ENCODE measurements at places on chromosomes 3 and 15.

- no peak for DNase-seq
Measured at GRCh38 chr3:112046599-112046998, 12.1 kb downstream of the TMPRSS7 start.

GRCh38 chr3:115666081-115666480 is 42.8 kb downstream of the GAP43 start:
- DNase-seq, result no peak

DNA sequence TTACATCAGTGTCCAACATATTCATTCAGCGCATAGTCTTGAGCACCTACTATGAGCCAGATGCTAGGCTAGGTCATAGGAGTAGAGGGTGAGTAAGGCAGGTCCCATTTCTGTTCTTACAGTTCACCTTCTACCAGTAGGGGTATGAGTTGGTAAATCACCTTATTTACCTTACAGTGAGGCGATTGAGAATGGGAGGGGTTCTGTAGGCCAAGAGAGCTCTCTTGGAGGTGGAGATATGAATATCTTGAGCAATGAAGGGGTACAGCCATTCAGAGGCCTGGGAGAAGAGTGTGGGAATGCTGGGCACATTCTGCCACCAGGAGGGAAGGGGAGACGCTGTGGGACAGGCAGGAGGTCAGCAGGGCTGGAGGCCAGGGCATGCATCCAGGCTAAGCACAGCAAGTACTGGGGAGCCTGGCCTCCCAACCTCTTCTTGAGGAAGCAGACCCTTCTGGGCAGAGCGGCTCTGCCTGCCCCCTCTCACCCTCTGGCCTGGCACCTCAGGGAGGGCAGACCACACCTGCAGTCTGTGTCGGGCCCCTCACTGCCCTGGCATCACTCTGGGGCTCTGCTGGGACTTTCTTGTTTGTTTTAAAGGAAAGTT is 123.4 kb downstream of the EEFSEC start:
- no peak for DNase-seq

GRCh38 chr3:113193719-113194118 is 17.6 kb upstream of the BOC start:
- DNase-seq, result no peak

DNA sequence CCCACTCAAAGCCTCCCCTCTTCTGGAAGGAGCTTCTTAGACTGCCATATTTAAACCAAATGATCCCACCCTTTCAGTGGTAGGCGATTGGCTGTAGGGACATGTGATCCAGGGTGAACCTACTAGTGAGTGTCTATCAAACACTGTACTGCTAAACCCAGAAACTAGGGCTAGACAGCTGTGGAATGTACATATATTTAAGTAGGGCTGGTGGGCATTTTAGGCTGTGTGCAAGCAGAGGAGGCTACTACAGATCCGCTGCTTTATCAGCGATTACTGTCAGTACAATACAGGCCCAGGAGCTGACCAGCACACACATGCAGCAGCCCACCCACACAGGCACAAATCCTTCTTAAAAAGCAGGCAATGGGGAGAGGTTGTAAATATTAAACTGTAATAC is 15.4 kb upstream of the LARP6 start:
- no peak for DNase-seq

- peak; percentile 43 for DNase-seq
Measured at GRCh38 chr15:66252685-66253417, 699 bp downstream of the MEGF11 start.

DNA sequence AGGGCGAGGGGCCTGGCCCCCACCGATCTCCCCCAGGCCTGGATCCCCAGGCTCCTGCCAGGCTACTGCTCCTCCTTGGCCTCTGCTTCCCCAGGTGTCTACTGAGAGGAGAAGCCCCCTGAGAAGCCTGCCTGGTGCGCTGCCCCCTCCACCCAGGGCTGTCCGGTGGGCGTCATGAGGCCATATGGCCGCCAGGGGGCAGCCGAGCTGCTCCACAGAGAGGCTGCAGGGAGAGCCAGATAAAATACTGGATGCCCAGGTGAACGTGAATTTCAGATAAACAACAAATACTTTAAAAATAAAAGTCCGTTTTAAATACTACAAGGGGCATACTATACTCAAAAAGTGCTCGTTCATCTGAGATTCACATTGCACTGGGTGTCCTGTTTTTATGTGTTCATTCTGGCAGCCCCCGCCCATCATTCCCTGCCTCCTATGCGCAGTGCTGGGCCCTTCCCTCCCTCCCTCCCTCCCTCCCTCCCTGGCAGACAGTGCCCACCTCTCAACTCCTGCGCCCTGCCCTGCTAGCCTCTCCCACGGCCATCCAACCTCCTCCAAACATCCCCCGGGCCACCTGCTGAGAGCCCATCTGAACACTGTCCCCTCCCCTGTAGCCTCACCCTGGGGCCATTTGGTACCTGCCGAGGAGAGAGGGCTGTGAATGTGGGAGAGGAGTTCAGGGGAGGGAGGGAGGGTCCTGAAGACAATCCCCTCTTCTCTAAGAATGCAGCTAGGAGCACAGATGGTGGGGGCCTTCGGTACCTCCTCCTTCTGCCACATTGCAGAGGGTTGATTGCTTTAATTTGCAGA is 29.6 kb downstream of the PSTPIP1 start:
- DNase-seq, result peak; percentile 76

DNA sequence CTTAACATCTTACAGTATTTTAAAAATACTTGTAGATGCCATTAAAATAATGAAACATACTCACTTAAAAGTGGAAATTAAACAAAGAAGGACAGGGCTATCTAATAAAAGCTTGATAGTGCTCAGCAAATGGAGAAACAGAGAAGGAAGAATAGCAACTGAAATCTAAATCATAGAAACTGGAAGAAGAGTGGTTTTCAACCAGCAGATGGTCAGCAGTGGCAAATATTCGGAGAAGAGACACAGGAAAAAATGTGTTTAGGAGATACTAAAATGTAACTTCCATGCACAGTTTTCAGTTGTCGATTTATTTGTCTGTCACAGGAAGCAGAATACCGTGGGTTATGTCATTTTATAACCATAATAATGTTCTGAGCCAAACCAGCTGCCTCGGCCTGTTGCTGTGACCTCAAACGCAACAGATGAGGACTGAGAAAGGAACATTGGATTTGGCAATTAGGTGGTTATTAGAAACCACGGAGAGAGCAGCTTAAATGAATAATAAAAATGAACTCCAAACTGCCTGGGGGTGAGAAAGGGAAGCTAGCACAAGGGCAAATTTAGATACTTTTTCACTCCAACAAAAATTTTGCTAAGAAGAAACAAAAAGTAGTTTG is 246.6 kb upstream of the KCNMB2 start:
- DNase-seq, result no peak

DNA sequence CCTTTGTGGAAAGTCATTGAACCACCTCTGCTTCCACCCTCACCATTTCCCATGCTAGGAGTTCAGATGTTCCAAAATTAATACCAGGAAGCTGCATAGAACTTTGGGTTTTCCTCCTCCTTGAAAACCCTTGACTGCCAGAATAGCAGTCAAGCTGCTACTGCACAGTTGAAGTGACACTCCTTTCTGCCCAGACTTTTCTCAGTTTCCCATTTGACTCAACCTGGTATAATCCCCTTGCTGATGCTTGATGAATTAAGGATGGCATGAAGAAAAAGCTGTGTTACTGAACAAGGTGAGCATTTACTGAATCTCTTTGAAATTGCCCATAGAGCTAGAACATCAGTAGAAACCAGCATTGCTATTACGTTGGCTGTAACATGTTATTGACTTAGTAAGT is 286.0 kb downstream of the EDEM1 start:
- no peak for DNase-seq
